Neural progenitor cell (in vitro differentiated cells): ENCODE measurements at places on chromosomes 5 and 9. TPM values are rescaled to one million over a fixed set of nuclear protein-coding genes. Genes with fewer than 3 reads are reported as not detected.
A peak's percentile ranks its signal among the peaks of the same experiment; 100 is the strongest.

- no peak for DNase-seq
These were observed 26.7 kb upstream of the ZNF300 start for GRCh38 chr5:150931368-150931965.

GRCh38 chr9:6006749-6007057, 8.7 kb downstream of the RANBP6 start:
- DNase-seq: no peak

DNA sequence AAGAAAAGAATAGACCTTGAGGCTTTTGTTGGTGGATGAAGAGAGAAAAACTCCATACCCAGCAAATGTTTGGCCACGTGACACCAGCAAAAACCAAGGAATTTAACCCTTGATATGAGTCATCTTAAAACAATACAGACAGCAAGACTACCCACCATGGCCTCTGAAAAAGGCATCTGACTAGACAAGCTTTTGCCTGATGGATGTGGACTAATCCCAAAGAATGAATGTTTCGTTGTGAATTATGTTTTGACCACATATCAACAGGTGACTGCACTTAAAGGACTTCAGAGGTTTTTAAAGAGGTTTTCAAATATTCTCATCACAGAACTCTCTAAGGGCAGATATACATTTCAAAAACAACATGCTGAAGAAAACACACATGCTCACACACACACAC, 33.0 kb upstream of the SLC1A3 start:
- DNase-seq: no peak

- DNase-seq: peak; percentile 94
These were observed at the start of gene LHX3 for GRCh38 chr9:136204838-136205706. Gene LHX3 (minus strand): TSS chr9:136205128. CDS start chr9:136205012, 116 bp downstream.

DNA sequence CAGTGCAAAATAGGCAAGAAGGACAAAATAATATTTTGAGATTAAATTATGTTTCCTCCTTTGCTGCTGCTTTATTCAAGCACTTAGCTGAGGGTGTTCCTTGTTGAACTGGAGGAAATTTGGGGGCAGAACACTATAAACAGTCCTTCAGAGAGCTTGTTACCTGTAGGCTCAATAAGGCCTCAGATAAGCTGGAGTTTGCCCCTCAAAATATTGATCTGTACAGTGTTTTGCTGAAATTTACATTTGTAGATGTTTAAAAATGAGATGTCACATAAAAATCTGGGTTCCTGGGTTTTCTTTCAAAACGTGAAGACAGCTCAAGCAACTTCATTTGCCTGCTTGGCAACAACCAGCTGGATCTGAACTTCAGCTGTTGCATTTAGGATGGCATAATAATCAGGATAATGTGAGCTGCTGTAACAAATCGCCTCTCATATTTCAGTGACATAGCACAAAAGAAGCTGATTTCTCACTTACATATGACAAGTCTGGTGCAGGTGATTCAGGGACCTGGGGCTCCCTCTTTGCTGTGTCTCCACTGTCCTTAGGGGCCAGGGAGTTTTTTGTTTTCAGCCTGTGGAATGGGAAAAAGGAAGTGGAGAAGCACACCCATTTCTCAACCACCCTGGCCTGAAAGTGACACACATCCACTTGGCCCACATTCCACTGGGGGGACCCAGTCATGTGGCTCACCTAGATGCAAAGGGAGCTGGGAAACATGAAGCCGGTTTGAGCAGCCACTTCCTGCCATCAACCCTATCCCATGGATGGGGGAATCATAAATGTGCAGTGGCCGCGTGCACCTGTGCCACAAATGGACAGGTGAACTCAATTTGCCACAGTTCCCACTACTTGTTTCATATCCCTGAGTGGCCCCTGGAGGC, 2.4 kb upstream of the PSAT1 start:
- DNase-seq: no peak

GRCh38 chr5:91288118-91288916, 94.8 kb downstream of the ARRDC3 start:
- no peak for DNase-seq

- no peak for DNase-seq
These were observed 121.6 kb upstream of the ADAMTS16 start for GRCh38 chr5:5018578-5018970.

GRCh38 chr5:162487528-162488525, 420.3 kb downstream of the GABRG2 start:
- no peak for DNase-seq

GRCh38 chr9:121266906-121267650, 884 bp upstream of the GSN start:
- no peak for DNase-seq

DNA sequence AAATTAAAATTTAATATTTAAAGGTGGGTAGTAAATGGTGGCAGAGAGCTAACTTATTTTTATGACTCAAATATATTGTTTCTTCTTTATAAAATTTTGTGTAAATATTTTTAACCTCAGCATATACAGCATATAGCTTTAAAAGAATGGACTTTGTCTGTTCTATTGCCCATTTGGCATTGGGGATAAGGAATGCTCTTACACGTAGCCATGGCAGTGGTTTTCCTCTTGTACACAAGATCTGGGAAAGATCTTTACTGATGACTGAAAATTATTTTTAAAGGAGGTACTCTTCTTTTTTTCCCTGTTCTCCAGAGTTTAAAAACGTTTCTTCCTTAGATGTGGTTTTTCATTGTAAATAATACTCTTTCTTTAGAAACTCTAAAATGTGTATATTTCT, 75.0 kb downstream of the PBX3 start:
- DNase-seq: no peak

GRCh38 chr5:2563046-2563445, 188.4 kb downstream of the IRX2 start:
- no peak for DNase-seq

DNA sequence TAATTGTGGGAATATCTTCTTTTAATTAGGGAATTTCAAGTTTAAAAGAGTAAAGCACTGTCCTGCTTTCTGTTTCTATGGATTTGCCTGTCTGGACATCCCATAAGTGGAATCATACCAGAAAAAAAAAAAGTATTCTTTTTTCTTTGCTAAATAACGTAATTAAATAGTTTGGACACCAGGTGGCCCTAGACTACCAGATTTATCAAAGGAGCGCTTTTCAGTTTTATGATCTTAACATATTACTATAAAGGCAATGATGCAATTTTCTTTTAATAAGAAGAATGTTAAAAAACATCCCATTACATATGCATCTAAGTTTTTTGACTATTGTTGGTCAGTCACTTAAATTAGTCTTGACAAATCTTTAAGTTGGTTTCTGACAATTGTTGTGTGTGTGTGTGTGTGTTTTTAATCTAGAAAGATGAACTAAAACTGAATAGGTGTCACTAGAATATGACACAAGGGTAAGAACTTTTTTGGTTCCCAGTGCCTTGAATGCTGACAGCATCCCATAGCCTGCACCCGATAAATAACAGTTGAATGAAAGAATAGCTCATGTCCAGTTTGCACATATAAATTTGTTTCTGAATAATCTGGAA, 49.5 kb downstream of the C5orf22 start:
- DNase-seq: peak; percentile 52

GRCh38 chr9:107378006-107378405, 94.9 kb downstream of the RAD23B start:
- no peak for DNase-seq

DNA sequence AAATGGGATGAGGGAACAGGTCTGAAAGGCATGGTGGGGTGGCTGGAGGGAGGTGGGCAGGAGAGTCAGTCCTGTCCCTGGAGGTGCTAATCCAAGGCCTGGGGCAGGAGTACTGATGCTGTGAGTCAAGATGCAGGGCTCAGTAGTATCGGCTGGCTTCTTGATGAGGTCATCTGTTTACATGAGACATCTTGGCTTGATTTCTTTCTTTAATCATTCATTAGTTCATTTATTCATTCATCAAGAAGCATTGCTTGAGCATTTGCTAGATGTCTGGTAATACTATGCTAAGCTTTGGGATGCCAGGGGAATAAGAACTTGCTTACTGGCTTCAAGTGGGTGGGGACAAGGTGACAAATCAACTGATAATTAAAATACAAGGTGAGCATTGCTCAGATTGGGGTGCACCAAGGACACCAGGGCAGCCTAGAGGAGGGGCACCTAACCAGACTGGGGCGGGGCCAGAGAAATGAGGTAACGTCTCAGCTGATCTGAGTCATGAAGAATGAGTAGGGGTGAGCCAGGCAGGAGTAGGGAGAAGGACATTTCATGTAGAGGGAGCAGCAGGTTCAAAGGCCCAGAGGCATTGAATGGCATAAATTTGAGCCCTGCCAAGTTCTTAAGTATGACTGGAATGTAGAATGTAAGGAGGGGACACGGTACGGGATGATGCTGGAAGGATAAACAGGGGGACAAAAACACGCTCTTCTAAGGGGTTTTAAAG, 88.8 kb downstream of the EGFLAM start:
- no peak for DNase-seq

- no peak for DNase-seq
These were observed 1390.1 kb downstream of the PTPRD start for GRCh38 chr9:9222730-9223129.

DNA sequence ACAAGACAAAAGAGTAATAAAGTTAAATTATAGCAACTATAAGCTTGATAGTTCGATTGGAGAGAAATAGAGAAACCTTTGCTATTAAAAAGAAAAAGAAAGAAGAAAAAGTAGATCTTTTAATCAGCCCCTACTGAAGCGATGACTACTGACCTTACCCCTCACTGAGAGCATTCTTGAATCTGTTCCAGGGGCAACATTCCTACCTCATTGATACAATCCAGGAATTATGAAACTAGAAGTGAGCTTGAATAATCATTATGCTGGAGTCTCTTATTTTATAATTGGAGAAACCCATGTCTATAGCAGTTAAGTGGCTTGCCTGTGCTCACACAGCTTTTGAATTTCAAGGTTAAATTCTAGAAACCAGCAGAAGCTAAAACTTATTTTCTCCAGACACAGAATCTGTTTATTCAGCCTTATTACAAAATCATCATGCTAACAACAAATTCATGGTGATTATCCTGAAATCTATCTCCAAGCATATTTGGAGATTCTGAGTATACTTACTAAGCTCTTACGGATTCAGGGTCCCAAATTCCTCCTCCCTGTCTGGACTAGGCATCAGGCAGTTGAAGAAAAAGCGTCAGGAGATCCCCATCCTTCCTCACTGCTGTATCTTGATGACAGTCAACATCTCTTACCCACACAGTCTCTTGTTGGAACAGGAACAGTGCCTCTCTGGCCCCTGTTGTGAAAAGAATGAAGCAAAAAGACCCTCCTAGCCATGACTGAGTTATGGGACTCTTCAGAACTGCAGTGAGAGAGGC, 547.6 kb upstream of the WWC1 start:
- DNase-seq: no peak

GRCh38 chr5:133520991-133521706, 91.2 kb downstream of the FSTL4 start:
- no peak for DNase-seq

DNA sequence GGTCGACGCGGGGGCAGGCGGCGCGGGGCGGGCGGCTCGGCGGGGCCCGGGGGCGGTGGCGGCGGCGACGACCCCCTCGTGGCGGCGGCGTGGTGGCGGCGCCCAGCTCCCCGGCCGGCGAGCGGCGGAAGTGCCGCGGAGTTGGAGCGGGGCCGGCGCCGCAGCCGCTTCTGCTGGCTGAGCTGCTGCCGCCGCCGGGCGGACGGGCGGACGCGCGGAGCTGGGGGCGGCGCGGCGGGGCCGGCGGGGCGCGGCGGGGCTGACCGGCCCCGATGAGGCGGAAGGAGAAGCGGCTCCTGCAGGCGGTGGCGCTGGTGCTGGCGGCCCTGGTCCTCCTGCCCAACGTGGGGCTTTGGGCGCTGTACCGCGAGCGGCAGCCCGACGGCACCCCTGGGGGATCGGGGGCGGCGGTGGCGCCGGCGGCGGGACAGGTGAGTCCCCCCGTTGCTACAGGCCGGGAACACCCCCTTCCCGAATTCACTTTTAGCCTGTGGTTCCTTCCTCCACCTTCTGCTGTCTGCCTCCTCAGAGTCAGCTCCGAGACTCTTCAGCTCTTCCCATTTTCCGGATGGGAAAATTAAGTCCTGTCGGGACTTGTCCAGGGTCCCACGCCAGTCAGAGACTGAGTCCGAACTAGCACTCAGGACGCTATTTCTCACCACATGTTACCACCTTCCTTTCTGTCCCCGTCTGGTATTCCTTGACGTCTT, at the start of gene GALNT10:
Gene GALNT10, plus strand, starts transcription at position 139 of the 710 bp plus-strand sequence. Its CDS starts 134 bp downstream, at position 273.
- peak; percentile 91 for DNase-seq

GRCh38 chr5:110257971-110258370, 468.5 kb downstream of the TMEM232 start:
- DNase-seq: peak; percentile 49

DNA sequence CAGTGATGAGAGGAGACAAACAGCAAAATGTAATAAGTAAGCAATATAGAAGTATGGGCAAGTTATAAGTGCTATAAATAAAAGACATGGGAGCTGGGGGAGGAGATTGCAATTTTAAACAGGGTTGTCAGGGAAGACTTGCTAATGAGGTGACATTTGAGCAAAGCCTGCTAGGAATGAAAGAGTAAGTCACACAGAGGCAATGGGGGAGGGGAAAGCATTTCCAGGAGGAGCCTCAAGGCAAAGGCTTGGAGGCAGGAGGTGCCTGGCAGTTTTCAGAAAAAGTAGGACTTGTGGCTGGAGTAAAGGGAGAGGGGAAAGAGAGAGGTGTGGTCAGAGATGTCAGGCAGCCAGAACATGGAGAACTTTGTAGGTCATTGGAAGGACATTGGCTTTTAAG, 124.4 kb upstream of the NMUR2 start:
- peak; percentile 36 for DNase-seq

DNA sequence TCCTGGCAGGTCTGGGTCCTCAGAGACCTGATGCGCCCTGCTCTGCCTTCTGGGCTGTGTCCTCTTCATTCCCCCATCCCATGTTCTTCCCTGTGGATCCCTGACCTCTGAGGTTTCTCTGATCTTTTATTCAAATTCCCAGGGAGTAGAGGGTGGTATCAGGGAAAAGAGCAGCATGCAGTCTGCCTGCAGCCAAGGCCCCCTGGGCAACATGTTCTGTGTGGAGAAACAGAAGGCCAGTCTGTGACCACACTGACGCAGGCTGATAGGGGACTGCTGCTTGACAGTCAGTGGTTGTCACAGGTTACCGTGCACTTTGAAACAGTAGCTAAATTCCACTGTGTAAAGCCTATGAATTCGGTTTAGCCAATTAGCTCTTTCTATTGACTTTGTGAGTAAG, 156.6 kb upstream of the IRX2 start:
- DNase-seq: no peak

GRCh38 chr9:21965401-21965951, 28.7 kb downstream of the CDKN2A start:
- peak; percentile 89 for DNase-seq

GRCh38 chr5:153796527-153796926, 242.2 kb downstream of the FAM114A2 start:
- no peak for DNase-seq

The PCDHA9 gene
- 2.0 TPM in 2 replicates for total RNA-seq

The PDCD1LG2 gene
- total RNA-seq: not detected in 2 replicates

The INSL6 gene
- total RNA-seq: not detected in 2 replicates

The SH3TC2 gene
- total RNA-seq: 0.12 and 0.69 TPM in 2 replicates

The PLK2 gene
- total RNA-seq: 10.1 and 22.5 TPM in 2 replicates

The DUSP1 gene
- 4.2 and 12.8 TPM in 2 replicates for total RNA-seq

The KCTD16 gene
- 1.1 and 1.6 TPM in 2 replicates for total RNA-seq

The B4GALT1 gene
- total RNA-seq: 7.3 and 7.5 TPM in 2 replicates

The RLN1 gene
- 1.5 and 2.2 TPM in 2 replicates for total RNA-seq

The DNM1 gene
- total RNA-seq: 30.1 and 52.7 TPM in 2 replicates
